Activated CD8-positive, alpha-beta memory T cell treated with anti-CD3 and anti-CD28 coated beads for 1 hour (primary cell): ENCODE measurements at places on chromosomes 12 and 14.

GRCh38 chr12:28460420-28461130 is 270.3 kb downstream of the CCDC91 start:
- no peak for DNase-seq

DNA sequence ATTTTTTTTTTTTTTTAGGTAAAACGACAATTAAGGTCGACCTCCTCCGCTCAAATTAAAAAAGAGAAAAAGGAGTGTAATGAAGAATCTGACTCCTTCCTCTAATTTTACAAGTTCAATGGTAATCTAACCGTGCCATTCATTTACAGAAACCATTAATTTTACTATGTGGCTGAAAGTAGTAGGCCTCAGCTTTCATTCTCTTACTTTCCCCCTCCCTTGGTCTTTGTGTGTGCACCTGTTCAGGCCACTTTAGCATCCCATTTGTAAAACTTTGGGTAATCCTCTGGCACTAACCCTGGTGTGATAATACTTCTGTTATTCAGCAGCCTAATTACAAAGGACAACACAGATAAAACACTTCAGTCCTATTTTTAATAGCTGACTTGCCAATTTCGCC is 128.1 kb downstream of the ASCL1 start:
- DNase-seq, result no peak

GRCh38 chr14:103624860-103625259 is 4.2 kb upstream of the KLC1 start:
- DNase-seq, result no peak

GRCh38 chr14:50835280-50835679 is 4.3 kb upstream of the NIN start:
- no peak for DNase-seq

DNA sequence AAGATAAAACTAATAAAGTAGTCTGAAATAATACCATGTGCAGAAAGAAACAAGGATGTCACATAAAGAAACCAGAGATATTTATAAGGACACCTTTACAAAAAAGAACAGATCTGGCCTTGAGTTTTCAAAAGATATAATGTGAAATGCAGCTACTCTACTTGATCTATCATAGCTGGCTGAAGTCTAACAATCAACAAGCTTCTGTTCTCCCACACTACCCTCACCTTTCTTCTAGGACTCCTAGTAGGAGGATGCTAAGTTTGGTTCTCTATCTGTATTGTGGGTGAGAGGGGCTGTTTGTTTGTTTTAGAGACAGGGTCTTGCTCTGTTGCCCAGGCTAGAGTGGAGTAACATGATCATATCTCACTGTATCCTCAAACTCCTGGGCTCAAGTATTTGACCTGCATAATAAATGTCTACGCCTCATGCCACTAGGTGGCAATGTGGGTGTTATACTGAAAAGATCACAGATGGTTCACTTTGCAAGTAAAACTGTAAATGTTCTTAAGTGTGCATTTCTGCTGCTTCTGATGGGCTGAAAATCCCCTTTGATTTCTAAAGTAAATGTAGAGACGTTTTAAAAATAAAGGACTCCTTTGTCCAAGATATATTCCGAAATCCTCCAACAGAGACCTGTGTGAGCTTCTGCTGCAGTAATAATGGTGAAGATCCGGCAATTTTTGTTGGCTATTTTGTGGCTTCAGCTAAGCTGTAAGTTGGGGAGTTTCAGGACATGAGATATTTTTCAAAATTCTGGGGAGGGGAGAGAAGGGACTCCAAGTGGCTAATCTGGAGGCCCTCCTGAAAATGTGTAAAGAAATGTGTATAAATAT is 269.3 kb downstream of the DAD1 start:
- DNase-seq, result peak; percentile 4

GRCh38 chr12:26452511-26452910 is 257.1 kb downstream of the SSPN start:
- DNase-seq, result no peak

GRCh38 chr12:112170376-112170775 is 45.0 kb downstream of the TRAFD1 start:
- DNase-seq, result no peak

DNA sequence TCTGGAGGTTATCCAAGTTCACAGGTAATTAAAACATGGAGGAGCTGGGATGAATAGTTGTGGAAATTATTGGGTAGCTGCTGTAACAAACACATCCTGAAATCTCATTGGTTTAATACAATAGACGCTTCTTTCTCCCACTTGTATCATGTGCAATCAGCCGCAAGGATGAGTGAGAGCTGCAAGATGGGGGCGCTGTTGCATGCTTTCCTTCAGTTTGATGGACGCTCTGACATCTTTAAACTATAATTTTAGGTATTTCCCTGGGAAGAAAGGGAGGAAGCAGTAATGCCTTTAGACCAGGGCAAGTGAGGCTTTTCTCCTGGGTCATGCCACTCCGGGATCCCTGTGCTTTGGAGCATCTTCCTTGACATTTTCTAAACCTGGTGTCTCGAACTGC is 178.7 kb downstream of the PAWR start:
- no peak for DNase-seq
